CD4-positive, alpha-beta T cell (primary cell): ENCODE measurements at places on chromosomes 13 and 19. TPM values are rescaled to one million over a fixed set of nuclear protein-coding genes. Genes with fewer than 3 reads are reported as not detected.

- DNase-seq: no peak
Measured at GRCh38 chr19:42531313-42531712, 3.0 kb upstream of the CEACAM1 start.

Gene CD33
- 0.60 TPM for total RNA-seq

DNA sequence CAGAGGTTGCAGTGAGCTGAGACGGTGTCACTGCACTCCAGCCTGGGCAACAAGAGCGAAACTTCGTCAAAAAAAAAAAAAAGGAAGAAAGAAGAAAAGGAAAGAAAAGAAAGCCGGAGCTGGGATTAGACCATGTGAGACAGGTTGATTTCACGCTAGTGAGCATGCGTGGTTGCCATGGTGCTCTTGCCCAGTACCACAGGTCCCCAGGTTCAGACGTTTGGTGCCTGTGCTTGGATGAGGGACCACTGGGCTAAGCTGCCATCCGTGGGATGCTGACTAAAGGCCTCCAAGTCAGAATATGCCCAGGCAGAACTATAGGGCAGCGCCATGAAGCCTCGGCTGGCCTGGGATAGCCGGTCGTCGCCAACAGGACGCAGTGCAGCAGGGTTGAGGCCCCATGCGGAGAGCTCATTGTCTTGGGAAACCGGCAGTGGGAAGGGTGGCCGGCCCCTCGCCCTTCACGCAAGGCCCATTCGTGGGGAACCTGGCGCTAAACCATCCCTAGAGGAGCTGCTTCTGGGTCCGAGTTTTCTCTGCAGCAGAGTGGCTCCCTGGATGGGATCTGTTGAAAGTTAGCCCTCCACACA, 7.2 kb upstream of the TEX101 start:
- DNase-seq: no peak

DNA sequence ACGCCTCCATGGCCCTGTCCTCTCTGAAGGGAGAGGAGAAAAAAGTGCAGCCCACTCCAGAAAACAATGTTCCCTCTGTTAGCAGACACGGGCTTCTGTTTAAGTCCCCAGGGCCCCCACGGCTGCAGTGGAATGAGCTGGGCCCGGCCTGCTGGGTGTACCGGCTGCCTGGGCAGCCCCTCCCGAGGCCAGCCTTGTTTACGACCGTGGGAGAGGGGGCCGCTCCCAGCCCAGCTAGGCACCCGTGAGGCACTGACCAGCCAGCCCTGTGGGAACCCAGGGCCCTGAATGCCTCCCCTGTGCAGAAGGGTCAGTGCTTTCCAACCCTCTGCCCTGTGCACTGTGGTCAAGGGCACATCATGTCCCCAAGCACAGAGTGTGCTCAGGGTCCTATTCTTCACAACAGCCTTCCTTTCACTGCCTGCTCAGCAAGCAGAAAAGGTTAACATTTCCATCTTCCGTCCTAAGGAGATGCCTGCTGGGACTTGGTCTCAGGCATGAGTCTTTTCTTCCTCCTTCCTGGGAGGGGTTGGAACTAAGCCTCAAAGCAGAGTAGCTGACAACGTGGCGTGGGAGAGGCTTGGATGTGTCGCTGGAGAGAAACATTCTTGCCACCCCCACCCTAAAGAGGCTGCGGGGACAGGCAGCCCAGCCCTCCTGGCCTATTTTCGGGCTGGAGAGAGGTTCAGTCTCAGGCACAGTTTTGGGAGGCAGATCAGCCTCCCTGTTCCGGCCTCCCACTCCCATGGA, 90.1 kb downstream of the RGCC start:
- DNase-seq: no peak

- DNase-seq: peak; percentile 83
Measured at GRCh38 chr19:17996826-17997316, 11.1 kb upstream of the ARRDC2 start.

Gene POU2F2
- 18.6 TPM for total RNA-seq
